ENCODE measurements at places on chromosomes 7 and 10. TPM values are rescaled to one million over a fixed set of nuclear protein-coding genes. Genes with fewer than 3 reads are reported as not detected.

NUDT13 gene
- total RNA-seq = 0.30 TPM

SPDYE6 gene
- total RNA-seq = not detected

IL2RA gene
- total RNA-seq = not detected

CAV1 gene
- total RNA-seq = 57.0 TPM

PIP gene
- total RNA-seq = not detected

PTN gene
- total RNA-seq = 7.7 TPM

MAT1A gene
- not detected for total RNA-seq

ASAH2 gene
- 2.3 TPM for total RNA-seq

GOLGA7B gene
- total RNA-seq = not detected

PLPP4 gene
- total RNA-seq = 49.6 TPM

ZNF273 gene
- 3.4 TPM for total RNA-seq

CALCR gene
- total RNA-seq = not detected

VCL gene
- total RNA-seq = 265 TPM
